ENCODE measurements at places on chromosomes 6 and 20. TPM values are rescaled to one million over a fixed set of nuclear protein-coding genes. Genes with fewer than 3 reads are reported as not detected.

DNA sequence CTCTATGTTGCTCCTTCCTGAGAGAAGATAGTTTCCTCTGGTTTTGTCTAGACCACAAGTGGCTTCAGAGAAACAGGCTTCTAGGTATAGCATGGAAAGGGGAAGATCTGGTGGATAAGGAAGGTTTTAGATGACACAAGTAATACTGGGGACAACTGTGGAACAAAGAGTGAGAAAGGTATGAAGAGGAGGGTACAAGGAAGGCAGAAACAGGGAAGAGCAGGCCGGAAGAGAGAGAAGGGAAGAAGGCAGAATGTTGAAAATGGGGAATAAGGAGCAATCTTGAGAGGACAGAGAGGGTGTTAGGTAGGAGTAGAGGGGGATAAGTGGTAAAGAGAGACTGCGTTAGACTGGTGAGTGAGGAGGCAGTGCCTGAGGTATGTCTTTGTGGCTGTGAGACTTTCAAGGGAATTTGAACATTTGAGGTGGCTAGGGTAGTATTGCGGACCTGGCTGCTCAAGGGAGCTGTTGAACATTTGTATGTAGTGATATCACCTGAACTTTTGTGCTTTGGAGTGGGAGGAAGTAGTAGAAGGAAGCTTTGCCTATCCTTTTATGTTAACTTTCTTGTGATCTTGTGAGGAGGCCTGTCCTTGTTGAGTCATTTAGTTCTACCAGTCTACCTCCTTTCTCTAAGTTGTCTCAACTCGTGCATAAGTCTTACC, 69.5 kb downstream of the FOXO3 start:
- no peak for DNase-seq

The RGS17 gene
- not detected for total RNA-seq

GRCh38 chr6:137734875-137735182, 132.2 kb upstream of the TNFAIP3 start:
- DNase-seq: no peak

GRCh38 chr6:11763460-11764249, 14.9 kb downstream of the ADTRP start:
- no peak for DNase-seq

GRCh38 chr20:4545526-4545925, 176.2 kb upstream of the PRND start:
- DNase-seq: no peak

The FHL5 gene
- total RNA-seq: 2.7 TPM

DNA sequence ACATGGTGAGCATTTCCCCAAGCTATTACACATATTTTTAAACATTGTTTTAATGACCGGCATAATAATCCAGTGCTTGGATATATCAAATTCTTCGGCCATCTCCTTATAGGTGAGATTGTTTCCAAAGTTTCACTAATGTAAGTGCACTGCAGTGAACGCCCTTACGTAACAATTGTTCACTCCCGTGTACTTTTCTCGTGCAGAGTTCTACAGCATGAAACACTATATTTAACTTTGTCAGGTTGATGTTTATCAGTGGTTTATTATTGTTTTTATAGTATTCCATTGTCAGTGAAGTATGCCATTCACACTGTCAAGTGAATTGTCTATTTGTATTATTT, 3.4 kb upstream of the GZF1 start:
- DNase-seq: no peak

- no peak for DNase-seq
Observed at GRCh38 chr6:53055873-53056272, 9.3 kb upstream of the FBXO9 start.

DNA sequence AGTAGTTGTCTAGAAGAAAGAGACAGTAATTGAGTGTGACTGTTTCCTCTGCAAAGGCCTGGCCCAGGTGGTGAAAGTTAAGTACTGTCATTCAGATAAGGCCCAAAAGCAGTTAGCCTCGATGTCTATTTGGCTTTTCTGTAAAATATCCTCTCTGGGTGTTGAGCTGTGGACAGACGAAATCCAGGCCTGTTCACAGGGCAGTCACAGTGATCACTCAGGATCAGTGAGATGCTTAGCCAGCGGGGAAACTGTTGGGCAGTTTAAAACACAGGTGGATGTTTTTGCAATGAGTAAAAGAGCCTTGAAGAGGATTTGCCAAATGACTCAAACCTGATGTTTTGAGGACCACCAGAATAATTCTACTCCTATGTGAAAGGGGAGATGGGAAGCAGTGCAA, 22.0 kb upstream of the PRDM1 start:
- DNase-seq: no peak

DNA sequence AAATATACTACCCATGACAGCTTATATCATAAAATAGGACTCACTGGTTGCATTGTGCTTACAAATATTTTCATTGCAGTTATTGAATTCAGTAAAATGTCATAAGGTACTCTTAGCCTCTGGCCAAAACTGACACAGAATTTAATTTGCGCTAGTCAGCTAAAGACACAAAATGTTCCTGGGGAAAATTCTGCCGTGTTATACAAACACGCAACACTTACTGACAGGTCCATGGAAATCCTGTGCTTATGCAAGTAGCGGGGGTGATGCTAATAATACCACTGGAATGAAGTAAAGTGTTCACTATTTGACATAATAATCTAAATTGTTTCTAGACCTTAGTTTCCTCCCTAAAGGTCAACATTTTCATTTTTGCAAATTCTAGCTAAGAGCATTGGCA, 354.4 kb upstream of the RSPO3 start:
- DNase-seq: no peak

GRCh38 chr20:7836076-7836475, 104.2 kb downstream of the HAO1 start:
- DNase-seq: no peak

DNA sequence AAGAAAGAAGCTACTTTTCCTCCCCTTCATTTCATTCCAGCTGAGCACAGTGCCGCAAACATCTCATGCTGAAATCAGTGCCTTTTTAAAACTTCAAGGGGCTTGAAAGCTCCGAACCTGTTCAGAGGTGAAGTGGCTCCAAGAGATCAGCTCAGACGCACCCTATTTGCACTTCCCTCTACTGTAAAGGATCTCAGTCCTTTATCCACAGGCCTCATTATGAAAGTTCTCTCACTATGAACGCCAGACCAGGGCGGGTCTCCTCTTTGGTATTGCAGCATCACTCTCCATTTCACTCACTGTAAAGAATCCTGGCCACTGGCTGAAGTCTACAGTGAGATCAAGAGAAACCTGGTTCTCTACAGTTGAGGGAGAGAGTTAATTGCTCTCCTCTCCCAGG, 232.7 kb upstream of the POU3F2 start:
- DNase-seq: no peak

GRCh38 chr6:43771858-43772680, 2.1 kb downstream of the VEGFA start:
- DNase-seq: peak; percentile 80

DNA sequence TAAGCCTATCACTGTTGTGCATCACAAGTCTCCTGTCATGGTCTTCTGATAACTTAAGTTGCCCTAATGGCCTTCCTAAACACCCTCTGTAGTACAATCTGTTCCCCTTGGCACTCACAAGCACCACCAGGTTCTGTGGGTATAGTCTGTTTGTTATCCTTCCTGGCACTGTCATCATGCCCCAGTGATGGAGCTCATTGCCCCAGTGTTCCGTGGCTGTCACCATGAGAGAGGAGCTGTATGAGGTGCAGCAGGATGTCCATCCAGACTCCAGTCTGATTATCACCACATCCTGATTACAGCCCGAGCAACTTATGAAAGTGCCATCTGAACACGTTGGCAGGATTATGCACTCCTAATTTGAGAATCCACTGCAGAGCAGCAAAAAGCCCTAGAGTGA, 380.1 kb downstream of the FRK start:
- DNase-seq: no peak

GRCh38 chr6:144633886-144634285, 348.8 kb downstream of the UTRN start:
- no peak for DNase-seq

- no peak for DNase-seq
Observed at GRCh38 chr6:112667427-112667826, 320.3 kb downstream of the RFPL4B start.

The RRAGD gene
- total RNA-seq: 96.7 TPM

The POU3F2 gene
- not detected for total RNA-seq

DNA sequence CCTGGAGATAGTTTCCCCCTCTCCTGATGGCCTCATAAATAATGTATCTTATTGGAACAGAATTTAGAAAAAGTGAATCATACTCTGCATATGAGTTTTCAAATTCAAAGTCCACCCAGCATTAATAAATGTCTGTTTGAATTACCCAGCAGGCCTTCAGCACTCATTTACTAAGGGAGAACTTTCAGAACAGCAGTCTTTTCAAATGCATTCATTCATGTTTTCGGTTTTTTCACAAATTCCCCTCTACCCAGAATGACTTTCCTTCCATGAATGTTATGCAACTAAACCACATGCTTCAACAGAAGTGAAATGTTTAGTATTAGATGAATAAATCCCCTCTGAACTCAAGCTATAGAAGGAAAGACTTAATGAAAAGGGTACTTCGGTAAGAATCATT, 92.4 kb downstream of the RTN4IP1 start:
- DNase-seq: no peak

DNA sequence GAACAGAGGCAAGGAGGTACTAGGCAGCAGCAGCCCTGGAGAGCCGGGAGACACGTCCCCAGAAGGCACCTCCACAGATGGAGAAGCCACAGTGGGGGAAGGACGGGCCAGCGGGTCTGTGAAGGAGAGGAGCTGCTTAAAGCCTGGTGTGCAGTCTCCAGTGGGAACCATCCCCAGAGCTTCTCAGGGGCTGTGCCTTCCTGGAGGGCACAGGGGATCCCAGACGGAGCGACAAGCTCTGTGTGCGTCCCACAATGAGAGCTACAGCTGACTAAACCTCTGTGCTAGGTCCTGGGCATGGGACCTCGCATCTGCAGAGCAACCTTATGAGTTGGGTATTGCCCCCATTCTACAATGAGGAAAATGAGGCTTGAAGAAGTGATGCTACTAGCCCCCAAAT, 50.7 kb downstream of the EZR start:
- no peak for DNase-seq

- DNase-seq: no peak
Observed at GRCh38 chr6:21494505-21494904, 99.0 kb upstream of the SOX4 start.

DNA sequence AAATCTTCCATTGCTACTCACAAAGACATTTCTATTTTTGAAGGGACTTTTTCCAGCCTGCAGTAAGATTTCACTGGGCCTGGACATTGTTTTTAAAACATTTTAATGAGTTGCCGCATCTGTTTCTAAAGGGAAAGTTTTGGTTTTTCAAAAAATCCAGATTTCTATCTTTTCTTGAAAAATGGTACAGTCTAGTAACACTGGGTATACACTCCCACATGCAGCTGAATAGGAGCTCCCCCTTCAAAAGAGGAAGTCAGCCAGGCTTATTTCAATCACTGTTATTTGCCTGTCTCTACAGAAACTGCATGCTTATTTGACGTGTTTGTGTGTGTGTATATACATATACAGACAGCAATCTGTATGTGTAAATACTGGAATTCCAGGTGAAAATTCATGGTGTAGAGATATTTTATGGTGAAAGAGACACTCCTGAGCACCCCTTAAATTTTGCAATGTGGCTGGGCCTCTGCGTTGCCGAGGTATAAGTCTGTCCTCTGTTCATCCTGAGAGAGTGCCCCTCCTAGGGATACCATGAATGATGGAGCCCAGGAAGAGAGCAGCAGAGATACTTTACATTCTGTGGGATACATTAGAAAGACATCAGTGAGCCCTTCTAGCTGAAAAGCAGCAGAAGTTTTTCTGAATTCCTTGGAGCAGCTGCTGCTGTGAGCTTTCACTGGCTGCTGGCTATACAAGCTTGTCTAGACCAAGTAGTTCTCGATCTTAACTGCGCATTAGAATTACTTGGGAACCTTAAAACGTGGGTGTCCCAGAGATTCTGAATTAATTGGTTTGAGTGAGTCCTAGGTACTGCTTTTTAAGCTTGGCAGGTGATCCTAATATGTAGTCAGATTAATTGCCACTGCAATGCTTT, 12.0 kb upstream of the ABRACL start:
- DNase-seq: no peak

GRCh38 chr6:143845033-143845432, 1.9 kb downstream of the LTV1 start:
- DNase-seq: no peak

The IPCEF1 gene
- 0.35 TPM for total RNA-seq

DNA sequence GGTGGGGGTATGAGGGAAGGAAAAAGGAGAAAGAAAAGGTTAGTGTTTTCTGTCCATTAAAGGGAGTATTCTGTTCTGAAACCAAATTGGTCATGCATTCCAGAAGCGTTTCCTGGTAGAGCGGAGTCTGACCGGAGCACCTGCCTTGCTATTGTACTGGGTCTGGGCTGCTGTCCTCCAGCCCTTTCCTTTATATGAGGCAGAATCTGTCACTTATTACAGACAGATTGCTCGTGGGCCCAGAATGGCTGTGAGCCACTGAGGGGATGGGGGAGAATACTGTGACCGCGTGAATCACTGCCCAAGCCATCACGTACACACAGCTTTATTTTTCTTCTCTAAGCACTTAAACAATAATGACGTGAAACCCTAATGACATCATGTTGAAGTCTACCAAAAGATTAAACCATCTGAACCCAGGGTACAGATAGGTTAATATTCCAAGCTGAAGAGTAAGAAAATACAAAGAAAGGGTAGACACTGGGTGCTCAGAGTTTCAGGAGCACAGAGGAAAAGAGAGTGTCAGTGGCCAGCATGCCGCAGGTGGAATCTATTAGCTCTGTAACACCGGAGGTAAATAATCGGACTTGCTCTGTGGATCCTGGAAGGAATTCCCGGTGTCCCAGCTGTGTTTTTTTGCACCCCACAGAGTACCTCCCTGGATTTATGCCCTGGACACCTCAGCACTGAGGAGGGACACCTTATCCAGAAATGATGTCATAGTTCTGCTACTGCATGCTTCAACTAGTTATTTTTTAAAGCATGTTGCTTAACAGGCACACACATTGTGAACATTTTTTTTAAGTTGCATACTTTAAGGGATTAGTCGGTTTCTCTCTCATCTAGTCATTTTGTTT, 573.3 kb downstream of the PKHD1 start:
- DNase-seq: no peak

DNA sequence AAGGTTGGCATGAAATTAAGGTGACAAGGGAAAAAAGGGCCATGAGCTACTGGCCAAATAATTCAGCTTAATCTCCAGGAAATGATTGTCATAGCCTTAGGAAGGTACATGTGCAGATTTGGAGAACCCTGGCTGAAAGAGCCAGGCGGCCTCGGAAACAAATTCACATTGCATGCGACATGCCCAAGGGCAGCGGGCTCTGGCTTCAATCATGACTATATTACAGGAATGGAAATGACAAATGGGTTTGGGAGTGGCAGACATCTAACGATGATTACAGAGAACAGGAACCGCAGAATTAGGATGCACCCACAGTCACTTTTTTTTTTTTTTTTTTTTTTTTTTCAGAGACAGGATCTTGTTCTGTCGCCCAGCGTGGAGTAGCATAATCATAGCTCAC, 112.4 kb upstream of the SALL4 start:
- no peak for DNase-seq

- DNase-seq: no peak
Observed at GRCh38 chr6:109872968-109873545, 105.1 kb upstream of the GPR6 start.

The CYP21A2 gene
- 0.69 TPM for total RNA-seq

- peak; percentile 67 for DNase-seq
Observed at GRCh38 chr6:31769684-31770371, 7.3 kb downstream of the VWA7 start.

- DNase-seq: peak; percentile 35
Observed at GRCh38 chr20:24465159-24465558, 4.3 kb upstream of the SYNDIG1 start.

Measured in heart left ventricle (tissue), 16 donors.